Activated T-cell treated with anti-CD3 and anti-CD28 coated beads, Interleukin-2, amount 50 U/mL, for 72 hours (primary cell): ENCODE measurements at places on chromosomes 2 and 18.

- peak; percentile 29 for DNase-seq
Measured at GRCh38 chr2:27322301-27322765, 564 bp downstream of the MPV17 start.

GRCh38 chr2:7577769-7578168 lies 660.6 kb downstream of the RNF144A start:
- no peak for DNase-seq

GRCh38 chr18:42039396-42039795 lies 84.4 kb downstream of the PIK3C3 start:
- DNase-seq, result no peak

DNA sequence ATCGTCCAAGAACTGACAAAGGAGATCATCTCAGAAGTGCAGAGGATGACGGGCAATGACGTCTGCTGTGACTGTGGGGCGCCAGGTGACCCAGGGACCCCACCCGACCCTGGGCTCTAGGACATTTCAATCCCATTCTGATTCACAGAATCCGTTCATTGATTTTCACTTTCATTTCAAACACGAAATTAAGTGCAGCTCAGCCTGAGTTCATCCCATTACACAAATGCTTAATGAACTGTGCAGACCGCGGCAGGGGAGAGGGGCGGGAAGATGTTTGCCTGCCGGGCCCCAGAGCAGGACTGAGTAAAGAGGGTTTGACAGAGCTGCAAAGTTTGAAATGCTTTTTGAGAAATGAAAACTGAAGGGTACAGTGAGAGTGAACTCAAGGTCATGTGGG lies 67.1 kb downstream of the ITGB1BP1 start:
- DNase-seq, result no peak

DNA sequence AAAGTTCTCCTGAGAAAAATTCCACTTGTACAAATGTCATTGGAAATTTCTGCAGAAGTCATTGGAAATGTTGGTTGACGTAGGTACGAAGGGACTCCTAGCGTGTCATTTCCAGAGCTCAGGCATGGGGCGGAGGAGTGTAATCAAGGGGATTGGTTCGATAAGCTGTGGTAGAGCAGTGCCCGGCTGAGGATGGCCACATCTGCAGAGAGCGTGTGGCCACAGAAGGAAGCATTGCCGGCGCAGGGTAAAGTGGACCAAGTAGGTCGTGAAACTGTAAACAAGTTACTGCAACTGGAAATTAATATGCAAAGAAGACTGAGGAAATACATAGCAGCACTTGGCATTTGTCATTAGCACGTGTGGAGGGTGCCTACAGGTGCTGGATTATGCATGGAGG lies 101.8 kb downstream of the DGKD start:
- DNase-seq, result no peak

GRCh38 chr2:138881126-138881525 lies 100.9 kb upstream of the NXPH2 start:
- no peak for DNase-seq

- no peak for DNase-seq
Measured at GRCh38 chr18:62070302-62070701, 116.6 kb downstream of the PIGN start.

GRCh38 chr2:239551206-239551605 lies 150.4 kb upstream of the HDAC4 start:
- no peak for DNase-seq

DNA sequence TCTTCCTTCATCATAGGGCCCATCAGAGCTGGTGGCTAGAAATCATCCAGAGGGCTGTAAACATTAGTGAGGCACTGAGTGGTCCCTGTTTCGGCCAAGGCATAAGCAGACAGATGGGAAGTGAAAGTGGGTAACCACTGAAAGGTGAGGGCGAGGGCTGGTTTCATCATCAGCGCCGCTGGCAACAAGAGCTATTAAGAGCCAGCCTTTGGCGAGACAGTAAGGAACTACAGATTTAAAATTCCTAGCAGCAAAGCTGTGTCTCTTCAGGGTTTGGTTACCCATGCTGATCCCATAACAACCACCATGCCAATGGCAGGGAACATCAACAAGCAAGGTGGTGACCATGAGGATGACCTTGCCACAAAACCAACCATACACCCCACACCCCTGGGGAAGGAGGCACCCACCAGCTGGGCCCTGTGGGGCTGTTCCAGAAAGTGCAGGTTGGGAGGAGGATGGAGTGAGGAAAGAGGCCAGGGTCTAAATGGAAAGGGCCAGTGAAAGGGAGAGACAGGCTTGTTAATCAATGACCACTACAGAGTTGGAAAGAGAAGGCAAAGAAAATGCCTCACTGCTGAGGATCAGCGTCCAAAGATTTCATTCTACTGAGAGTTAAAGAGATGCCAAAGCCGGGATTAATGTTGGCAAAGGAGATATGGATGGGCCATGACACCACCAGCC lies 9.0 kb upstream of the SLC20A1 start:
- DNase-seq, result peak; percentile 50
